ENCODE measurements at places on chromosomes 12 and 14.

- DNase-seq: no peak
Observed at GRCh38 chr12:123268850-123269249, 2.8 kb downstream of the CDK2AP1 start.

DNA sequence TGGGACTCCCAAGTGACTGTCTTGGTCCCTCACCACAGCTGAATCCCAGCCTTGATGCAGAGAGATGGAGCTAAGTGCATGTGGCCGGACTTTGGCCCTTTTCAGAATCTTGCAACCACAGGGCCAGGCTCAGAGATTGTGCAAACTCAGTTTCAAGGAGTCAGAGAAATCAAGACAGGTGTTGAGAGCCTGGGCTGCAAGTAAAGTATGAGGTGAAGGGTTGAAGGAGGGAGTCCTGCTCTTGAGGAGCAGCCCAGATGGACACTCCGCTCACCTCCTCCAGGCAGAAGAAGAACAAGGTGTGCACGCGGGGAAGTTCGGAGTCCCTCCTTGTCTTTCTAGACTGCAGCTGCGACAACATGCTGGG is 6.3 kb upstream of the BMP4 start:
- DNase-seq: no peak

GRCh38 chr14:91839749-91840148 is 27.6 kb downstream of the TC2N start:
- DNase-seq: no peak

- no peak for DNase-seq
Observed at GRCh38 chr12:113104953-113105510, 30.5 kb downstream of the RASAL1 start.

- peak; percentile 61 for DNase-seq
Observed at GRCh38 chr12:128978067-128978466, 124.8 kb downstream of the GLT1D1 start.

- DNase-seq: no peak
Observed at GRCh38 chr12:120784804-120785203, 59.2 kb downstream of the ACADS start.

DNA sequence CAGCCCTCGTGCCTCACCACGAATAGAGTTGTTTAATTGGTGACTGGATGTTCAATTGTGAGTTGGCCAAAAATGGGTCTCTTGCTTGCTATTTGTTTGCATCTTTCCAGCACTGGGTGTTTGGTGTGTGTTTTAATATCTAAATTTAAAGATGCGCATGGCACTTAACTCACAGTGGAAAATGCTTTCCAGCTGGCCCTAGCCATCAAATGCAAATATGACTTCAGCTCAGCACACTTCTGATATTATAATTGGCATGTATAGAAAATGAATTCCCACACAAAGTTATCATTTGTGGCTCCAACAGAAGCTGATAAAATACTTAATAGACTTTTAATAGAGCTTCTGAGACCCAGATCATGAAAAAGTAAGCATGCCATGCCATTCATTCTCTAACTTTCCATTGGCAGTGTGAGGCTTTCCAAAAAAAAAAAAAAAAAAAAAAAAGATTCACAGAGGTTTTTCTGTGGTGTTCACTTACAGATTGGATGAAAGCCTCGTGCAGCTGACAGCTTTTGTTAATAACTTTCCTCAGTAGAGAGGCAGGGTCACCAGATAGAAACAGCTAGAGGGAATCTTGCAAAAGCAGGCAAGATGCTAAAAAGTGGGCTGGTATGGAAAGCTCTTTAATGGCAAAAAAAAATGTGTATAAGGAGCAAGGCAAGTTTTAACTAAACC is 425.2 kb downstream of the GALC start:
- DNase-seq: no peak

DNA sequence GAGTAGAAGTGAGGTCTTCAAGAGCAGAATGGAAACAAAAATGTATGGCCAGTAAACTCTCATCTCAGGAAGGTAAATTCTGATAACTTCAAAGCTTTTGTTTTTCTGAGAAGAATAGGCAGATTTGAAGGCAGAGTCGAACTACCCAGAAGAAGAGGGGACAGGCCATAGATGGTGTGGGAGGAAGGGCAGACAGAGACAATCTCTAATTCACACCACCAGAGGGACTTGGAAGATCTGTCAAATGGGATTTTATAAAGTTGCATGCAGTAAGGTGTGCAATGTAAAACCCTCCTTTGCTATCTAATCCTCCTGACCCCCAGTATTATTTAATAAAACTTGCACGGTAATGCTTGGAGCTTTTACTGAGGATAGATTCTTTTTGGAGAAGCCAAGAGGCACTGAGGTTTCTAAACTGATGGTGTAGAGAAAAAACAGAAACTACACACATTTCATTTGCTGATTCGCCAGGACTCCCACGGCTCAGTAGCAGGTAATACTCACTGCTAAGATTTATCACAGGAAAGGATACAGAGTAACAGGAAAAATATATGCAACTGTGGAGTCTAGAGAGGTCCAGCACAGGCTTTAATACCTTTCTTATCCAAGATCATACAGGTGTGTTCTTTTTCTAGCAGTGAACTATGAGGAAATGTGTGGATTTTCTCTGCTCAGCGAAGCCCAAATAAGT is 18.3 kb downstream of the SLC38A2 start:
- DNase-seq: no peak

DNA sequence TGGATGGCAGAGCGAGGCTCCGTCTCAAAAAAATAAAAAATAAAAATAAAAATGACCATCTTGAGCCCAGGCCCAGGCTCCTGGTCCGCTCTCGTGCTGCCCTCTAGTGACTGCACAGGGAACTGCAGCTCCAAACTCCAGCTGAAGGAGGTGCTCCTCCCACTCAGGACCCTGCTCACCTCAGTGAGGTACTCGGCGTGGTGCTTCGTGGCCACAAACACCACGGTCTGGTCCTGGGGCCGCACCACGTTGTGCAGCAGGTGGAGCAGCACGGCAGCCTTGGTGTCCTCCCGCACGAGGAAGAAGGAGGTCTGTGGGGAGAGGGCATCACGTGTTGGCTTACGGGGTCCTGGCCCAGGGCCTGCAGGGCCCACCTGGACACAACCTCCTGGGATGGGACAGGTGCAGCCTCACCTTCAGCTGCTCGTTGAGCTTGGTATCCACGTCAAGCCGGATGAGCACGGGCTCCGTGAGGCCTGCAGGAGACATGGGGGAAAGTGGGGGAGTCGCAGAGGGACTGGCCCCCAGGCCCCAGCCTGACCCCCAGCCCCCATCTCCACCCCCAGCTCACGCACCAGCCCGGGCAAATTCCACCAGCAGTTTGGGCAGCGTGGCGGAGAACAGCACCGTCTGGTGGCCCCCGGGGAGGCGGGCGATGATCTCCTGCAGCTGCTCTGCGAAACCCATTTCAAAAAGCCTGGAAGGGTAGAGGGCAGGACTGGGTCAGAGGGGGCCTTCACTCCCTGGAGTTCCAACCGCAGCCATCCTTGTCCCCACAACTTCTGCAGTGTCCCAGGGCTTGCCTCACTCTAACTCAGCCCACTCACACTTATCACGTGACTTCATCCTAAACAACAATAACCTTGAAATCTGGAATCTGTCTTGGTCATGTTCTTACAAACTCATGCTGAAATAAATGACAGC is 10.6 kb downstream of the DDX54 start:
- DNase-seq: peak; percentile 28

- no peak for DNase-seq
Observed at GRCh38 chr12:117816-118345, 51.3 kb downstream of the IQSEC3 start.

GRCh38 chr12:65276916-65277530 is 1.5 kb upstream of the MSRB3 start:
- DNase-seq: no peak

- DNase-seq: no peak
Observed at GRCh38 chr12:100077367-100077766, 65.3 kb downstream of the BLTP3B start.

DNA sequence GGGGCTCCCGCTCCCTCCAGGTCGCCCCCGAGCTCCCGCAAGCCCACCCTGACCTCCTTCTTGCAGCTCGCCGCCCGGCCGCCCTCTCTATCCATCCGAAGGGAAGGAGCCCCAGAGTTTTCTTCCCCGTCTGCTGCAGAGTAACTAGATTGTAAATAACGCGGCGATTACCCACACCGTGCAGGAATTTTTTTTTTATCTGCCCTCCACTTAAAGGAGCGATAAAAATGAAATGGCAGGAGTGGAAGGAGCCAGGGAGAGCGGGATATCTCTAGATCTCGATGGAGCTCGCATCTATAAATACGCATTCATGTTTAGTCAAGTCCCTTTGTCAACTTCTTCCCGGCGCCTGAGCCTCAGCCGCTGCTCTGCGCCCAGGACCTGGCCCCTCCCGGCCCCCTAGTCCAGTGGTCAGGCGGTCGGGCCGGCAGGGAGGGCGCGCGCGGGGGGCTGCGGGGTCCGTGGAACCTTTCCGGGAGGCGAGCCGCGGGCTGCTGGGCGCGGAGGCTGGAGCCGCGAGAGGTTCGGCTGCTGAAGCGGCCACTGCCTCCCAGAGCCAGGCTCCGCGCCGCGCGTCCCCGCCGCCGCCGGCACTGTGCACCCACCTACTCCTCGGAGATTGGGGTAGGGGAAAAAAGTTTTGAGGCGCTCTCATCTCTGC is 386.0 kb downstream of the BCAT1 start:
- DNase-seq: no peak

- DNase-seq: no peak
Observed at GRCh38 chr14:76550534-76550933, 174.6 kb downstream of the ESRRB start.

DNA sequence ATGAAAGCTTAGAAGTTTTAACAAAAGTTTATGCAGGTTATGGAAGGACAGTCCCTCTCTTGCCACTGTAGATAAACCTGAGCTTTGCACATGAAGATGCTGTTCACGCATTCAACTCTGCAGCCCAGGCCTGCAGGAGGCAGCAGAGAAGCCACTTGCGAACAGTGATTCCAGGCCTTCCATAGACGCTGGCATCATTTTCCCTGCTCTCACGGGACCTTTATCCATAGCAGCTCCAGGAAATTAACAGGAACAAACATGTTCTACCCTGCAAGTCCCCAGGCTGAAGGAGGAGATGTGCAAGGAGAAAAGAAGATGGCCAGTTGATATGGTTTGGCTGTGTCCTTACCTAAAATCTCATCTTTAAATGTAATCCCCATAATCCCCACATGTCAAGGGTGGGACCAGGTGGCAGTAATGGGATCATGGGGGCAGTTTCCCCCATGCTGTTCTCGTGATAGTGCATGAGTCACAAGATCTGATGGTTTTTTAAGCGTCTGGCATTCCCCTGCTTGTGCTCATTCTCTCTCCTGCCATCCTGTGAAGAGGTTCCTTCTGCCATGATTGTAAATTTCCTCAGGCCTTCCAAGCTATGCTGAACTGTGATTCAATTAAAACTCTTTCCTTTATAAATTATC is 2.0 kb downstream of the ERP27 start:
- DNase-seq: no peak

DNA sequence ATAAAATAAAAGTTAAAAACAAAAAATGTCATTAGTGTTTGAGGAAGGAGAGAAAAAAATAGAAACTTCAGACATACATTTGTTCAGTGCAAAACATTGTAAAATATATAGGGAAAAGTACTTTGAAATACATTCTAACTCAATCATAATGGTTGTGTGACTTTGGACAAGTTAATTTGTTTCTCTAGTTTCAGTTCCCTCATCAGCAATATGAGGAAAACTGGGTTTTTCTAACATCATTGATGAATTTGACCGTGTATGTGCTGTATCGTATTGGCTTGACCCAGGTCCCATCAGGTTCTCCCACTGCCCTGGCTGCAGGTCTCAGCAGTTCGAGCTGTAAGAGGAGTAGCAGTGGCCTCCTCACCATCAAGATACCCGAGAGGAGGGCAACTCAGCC is 173.9 kb upstream of the ATF7IP start:
- no peak for DNase-seq

DNA sequence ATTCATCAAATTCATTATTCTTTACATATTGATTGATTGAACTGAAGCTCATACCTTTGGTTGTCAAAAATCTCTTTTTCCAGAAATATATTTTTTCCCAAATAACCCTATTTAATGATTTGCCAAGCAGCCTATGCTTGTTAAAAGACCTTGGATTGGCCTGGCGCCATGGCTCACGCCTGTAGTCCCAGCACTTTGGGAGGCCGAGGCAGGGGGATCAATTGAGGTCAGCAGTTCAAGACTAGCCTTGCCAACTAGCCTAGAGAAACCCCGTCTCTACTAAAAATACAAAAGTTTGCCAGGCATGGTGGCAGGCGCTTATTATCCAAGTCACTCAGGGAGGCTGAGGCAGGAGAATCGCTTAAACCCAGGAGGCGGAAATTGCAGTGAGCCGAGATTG is 165.1 kb upstream of the MGAT4C start:
- DNase-seq: no peak

DNA sequence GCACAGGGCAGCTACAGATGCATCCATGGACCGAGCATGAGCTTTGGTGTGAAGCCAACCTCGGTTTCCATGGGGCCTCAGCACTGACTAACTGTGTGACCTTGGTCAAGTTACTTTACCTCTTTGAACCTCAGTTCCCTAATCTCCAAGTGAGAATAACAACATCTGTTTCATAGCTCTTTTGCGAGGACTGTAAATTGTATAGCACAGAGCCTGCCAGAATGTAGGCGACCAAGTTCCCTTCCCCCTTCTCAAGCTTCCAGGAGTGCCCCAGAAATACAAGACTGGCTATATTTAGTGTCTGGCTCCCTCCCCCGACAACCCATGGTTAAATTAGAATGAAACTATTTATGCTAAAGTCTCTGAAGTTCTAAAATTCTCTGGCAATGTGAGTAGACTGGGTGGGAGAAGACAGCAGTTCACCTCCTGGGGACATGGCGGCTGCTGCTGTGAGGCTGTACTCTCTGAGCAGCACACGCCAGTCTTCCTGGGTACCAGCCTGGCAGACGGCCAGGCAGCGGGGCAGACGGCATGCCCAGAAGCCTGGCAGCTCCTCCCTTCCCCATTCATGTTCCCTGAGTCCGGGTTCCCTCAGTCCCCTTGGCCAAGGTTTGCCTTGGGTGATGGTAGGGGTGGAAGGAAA is 22.0 kb upstream of the TMED10 start:
- DNase-seq: no peak

DNA sequence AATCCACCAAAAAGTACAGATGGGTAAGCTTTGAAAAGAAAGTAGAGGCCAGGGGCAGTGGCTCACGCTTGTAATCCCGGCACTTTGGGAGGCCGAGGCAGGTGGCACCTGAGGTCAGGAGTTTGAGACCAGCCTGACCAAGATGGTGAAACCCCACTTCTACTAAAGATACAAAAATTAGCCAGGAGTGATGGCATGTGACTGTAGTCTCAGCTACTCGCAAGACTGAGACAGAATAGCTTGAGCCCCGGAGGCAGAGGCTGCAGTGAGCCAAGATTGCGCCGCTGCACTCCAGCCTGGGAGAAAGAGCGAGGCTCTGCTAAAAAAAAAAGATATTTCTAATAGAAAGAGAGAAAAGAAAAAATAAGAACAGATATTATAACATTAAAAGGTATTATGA is 134.2 kb upstream of the SLCO1C1 start:
- no peak for DNase-seq

GRCh38 chr14:75827331-75827730 is 154.5 kb downstream of the TGFB3 start:
- no peak for DNase-seq

DNA sequence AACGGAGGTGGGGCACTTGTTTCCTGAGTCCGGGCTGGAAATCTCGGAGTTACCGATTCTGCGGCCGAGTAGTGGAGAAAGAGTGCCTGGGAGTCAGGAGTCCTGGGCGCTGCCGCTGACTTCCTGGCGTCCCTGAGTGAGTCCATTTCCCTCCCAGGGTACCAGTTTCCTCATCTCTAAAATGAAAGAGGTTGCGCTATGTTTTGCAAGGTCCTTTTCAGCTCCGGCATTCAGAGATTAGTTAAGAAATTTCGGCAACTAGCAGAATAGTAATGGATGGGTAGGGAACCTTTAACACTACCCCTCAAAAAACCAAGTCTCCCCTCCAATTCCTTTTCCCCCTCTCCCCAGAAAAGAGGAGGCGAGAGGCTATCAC is 724 bp downstream of the BLOC1S1 start:
- no peak for DNase-seq
